CD8-positive, alpha-beta T cell (primary cell): ENCODE measurements at places on chromosomes 3 and 15.

- DNase-seq = no peak
Observed at GRCh38 chr15:65540314-65540713, 10.1 kb downstream of the HACD3 start.

- no peak for DNase-seq
Observed at GRCh38 chr15:78075490-78076230, 1.9 kb downstream of the TBC1D2B start.

GRCh38 chr15:95127356-95127755 is 896.0 kb downstream of the MCTP2 start:
- no peak for DNase-seq

GRCh38 chr3:141959589-141960554 is 83.4 kb downstream of the ATP1B3 start:
- no peak for DNase-seq

DNA sequence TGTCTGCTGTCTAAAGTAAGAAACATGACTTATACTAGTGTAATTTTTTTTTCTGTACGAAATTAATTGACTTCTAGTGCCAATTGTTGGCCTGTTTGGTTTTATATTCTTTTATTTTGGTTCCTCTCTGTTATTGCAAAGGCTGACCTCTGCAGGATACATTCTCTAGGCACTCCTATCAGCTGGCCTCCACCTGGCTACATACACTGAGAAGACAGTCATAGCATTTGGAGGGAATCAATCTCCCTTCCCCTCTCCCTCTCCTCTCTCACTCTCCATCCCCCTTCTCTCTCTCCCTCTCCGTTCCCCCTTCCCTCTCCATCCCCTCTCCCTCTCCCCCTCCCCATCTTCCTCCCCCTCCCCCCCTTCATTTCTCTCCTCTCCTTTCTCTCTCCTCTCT is 116.7 kb downstream of the MCTP2 start:
- DNase-seq = no peak

DNA sequence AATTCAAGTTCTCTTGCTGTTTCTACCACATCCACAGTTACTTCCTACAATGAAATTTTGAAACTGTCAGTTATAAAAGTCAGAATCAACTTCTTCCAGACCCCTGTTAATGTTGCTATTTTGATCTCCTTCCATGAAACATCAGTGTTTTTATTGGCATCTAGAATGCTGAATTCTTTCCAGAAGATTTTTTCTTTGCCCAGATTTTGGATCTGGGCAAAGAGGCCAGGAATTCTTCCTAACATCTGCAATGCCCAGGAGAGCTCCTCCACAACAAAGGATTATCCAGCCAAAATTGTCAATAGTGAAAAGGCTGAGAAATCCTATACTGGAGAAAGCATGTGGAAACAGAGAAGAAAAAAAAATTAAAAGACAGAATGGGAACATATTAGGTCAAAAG is 75.5 kb downstream of the SERPINI1 start:
- DNase-seq = no peak

DNA sequence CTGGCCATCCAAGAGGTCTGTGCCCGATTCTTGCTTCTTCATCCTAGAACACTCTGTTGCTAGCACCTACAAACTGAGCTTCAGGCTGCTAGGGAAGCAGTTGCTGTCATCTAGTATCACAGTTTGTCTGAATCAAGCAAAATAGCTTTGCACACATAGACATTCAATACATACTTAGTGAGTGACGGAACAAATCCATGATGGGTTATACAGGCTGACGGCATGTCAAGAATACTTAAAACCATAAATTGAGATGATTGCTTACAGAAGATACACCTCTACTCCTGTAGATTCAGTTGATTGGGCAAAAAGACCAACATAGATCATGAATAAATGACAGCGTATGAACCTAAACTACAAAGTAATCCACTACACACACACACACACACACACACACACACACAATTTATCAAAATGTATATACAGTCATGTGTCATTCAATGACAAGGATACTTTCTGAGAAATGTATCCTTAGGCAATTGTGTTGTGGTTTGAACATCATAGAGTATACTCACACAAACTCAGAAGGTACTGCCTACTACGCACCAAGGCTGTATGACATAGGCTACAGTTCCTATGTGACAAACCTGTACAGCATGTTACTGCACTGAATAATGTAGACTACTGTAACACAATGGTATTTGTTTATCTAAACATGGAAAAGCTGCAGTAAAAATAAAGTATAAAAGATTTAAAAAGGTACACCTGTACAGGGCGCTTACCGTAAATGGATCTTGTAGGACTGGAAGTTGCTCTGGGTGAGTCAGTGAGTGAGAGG is 14.4 kb upstream of the HEG1 start:
- no peak for DNase-seq

DNA sequence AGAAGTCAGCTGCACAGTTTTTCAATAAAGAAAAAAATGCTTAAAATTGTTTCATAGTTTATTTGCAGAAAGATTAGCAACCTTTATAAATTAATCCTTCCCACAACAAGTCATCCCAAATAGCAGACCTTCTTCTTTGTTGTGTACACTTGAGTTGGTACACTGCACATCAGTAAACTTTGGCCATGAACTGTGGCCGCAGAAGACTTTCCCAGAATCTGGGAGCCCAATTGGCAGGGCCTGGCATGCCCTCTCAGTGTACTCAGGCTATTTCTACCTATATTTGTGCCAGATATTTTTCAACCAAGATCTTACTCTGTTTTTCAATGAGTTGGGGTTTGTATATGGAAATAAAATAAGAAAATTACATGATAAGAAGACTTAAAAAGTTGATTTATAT is 133.1 kb downstream of the DIPK2A start:
- DNase-seq = no peak

- peak; percentile 47 for DNase-seq
Observed at GRCh38 chr3:129633751-129634481, 27.4 kb upstream of the PLXND1 start.

DNA sequence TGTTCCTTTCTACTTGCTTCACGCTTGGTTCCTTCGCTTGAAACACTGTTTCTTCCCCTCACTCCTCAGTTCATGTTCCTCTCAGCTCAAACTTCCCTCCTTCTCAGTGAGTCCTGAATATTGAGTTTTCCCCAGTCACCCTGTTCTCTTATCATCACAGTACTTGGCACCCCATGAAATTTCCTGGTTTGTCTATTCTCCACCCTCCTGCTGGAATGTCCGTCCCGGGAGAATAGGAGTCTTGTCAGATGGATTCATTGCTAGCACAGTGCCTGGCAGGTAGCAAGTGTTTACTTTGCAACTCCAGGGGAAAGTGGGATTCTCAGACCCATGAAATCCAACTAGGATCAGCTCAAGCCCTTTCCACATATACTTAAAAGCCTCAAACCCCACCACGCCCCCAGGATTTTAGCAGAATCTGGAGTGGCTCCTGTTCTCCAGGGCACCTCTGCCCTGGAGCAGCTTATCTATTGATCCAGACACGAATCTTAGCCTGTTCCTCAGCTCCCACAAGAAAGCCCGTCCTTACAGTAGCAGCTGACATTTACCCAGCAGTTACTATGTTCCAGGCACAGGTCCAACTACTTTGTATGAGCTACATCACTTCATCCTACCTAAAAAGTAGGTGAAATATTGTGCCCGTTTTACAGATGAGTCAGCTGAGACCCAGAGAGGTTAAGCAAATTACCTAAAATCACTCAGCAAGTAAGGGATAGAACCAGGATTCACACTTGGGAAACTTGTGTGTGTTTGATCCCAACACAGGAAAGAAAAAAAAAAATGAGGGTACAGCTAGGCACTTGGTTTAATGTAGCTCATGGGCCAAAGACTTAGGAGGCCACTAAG is 36.8 kb upstream of the MAP3K13 start:
- DNase-seq = no peak

- no peak for DNase-seq
Observed at GRCh38 chr3:193040836-193041672, 123.4 kb upstream of the MB21D2 start.

GRCh38 chr3:72316501-72317279 is 531.6 kb downstream of the SHQ1 start:
- DNase-seq = no peak

GRCh38 chr15:35723120-35723847 is 177.3 kb upstream of the DPH6 start:
- DNase-seq = no peak

GRCh38 chr15:80992006-80992405 is 2.4 kb upstream of the MESD start:
- no peak for DNase-seq

DNA sequence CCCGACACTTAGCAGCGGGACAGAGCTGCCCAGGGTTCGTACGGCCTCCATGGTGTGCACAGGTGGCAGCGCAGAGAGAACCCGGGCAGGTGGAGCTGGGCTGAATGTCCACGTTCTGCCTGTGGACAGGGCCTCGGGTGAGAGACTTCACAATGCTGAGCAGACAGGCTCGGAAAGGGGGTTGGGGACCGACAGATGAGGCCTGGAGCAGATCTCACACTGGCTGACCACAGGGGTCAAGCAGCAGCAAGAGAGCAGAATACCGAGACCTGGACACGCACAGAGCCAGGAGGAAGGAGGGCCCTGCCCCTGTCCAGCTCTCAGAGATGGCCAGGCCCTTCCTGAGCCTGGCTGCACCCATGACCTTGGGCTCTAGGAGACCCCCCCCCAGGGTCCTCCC is 83.0 kb downstream of the VGLL4 start:
- DNase-seq = no peak

DNA sequence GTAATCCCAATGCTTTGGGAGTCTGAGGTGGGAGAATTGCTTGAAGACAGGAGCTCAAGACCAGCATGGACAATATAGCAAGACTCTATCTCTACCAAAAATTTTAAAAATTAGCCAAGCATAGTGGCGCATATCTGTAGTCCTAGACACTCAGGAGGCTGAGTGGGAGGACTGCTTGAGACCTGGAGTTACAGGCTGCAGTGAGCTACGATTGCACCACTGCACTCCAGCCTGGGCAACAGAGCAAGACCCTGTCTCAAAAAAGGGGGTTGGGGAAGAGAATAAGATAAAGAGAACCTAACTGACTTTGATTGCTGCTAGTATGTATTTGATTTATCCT is 755 bp downstream of the CD200R1 start:
- no peak for DNase-seq

GRCh38 chr3:190370369-190370768 is 17.6 kb upstream of the CLDN16 start:
- DNase-seq = no peak
